ENCODE measurements at places on chromosomes 13 and 19.

DNA sequence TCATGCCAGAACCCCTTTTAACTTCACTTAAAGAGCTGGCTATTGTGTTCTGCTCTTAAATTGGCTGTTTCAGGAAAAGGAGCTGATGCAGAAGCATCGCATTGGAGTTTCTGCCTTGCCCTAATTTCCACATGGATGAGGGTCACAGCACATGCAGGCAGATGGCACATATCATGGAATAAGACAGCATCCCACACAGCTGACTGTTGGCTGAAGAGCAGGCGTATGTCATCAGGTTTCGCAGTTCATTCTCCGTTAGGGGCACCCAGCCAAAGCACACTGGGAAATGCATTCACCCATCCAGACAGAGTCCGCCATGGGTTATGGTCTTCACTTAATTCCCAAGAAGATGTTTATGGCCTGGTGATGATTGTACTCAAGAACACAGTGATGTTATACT is 572.5 kb downstream of the LIG4 start:
- DNase-seq, result no peak

DNA sequence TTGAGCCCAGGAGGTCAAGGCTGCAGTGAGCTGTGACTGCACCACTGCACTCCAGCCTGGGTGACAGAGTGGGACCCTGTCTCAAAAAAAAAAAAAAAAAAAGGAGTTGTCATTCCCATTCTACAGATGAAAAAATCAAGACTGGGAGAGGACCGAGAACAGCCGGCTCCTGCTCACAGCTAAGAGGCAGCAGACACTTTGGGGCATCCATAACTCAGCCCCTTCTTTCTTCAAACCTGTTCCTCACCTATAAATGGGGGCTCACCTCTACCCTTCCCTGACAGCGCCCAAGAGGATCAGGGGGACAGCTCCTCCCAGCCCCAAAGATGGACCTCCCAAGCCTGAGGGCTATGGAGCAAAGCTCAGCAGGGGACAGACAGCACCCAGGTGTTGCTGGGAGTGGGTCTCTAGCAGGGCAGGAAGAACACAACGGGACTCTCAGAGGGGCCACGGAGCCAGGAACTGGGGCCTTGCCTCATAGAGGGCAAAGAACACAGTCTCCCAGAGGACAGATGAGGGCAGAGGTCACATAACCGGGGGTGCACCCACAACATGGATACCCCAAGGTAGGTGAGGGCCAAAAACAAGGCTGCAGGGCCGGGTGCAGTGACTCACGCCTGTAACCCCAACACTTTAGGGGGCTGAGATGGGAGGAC is 3.4 kb upstream of the KLF16 start:
- no peak for DNase-seq

GRCh38 chr13:87524775-87525174 is 146.4 kb upstream of the SLITRK5 start:
- DNase-seq, result no peak

GRCh38 chr13:22112956-22113745 is 442.3 kb downstream of the FGF9 start:
- DNase-seq, result no peak

DNA sequence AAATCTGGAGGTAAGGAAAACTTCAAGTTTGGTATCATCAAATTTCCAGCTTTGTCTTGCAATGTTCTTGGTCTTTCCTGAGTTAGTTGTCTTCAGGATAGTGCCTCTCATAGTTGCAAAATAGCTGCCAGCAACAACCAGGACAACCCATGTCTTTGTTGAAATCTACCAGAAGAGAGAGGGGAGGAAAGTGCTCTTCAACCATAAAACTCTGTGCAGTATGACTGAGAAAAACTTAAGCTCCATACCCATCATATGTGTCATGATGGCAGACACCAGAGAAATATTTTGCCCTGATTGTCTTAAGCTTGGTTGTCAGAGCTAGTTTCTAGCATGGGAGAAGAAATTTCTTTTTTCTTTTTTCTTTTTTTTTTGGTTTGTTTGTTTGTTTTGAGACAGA is 103.3 kb downstream of the SPRY2 start:
- DNase-seq, result no peak

GRCh38 chr19:38650911-38651584 is 3.6 kb downstream of the ACTN4 start:
- DNase-seq, result peak; percentile 96

DNA sequence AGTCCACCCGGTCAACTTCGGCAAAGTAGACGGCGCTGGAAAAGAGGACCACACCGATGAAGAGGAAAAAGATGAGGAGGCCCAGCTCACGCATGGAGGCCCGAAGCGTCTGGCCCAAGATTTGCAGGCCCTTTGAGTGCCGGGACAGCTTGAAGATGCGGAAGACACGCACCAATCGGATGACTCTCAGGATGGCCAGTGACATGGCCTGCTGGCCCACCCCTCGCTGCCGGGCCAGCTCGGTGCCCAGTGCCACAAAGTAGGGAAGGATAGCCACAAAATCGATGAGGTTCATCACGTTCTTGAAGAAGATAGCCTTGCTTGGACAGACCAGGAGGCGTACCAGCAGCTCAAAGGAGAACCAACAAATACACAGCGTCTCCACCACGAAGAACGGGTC is 2.1 kb downstream of the KCNA7 start:
- DNase-seq, result no peak

GRCh38 chr13:40484101-40484800 is 182.2 kb downstream of the FOXO1 start:
- DNase-seq, result no peak

- DNase-seq, result peak; percentile 46
Observed at GRCh38 chr19:18675779-18676178, 7.7 kb upstream of the CRTC1 start.

- peak; percentile 39 for DNase-seq
Observed at GRCh38 chr19:41588497-41589209, 12.7 kb downstream of the CEACAM21 start.

DNA sequence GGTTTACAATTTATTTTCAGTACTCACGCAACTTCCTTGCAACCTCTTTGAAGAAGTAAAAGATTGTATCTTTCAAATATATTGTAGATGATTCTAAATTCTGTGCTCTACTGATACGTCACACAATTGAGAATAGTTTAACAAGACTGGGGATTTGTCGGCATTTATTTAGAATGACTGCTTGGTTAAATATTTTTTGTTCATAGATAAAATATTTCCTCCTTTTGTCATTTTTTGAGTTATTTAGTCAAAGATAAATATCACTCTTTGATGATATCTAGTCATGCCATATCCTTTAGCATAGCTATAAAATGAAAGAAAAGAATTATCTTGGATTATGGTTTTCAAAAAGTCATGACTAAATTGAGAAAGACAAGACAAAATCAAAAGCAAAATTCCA is 2747.8 kb downstream of the PCDH9 start:
- DNase-seq, result no peak

GRCh38 chr13:32087955-32088747 is 56.6 kb downstream of the FRY start:
- DNase-seq, result no peak

GRCh38 chr19:19059018-19059836 is 4.6 kb upstream of the SLC25A42 start:
- no peak for DNase-seq

GRCh38 chr19:33197591-33198000 is 3.5 kb downstream of the LRP3 start:
- no peak for DNase-seq

DNA sequence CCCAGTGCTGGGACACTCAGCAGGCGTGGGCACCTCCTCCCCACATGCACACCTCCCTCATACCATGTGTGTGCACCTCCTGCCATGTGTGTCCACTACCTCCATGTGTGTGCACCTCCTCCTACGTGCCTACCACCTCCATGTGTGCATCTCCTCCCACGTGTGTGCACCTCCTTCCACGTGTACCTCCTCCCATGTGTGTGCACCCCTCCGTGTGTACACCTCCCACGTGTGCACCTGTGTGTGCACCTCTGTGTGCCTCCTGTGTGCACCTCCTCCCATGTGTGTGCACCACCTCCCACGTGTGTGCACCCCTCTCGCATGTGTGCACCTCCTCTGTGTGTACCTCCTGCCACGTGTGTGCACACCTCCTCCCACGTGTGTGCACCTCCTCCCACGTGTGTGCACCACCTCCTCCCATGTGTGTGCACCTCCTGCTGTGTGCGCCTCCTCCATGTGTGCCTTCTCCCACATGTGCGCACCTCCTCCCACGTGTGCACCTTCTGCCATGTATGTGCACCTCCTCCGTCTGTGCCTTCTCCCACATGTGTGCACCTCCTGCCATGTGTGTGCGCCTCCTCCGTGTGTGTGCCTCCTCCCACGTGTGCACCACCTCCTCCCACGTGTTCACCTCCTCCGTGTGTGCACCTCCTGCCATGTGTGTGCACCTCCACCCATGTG is 6.1 kb upstream of the C13orf46 start:
- no peak for DNase-seq

DNA sequence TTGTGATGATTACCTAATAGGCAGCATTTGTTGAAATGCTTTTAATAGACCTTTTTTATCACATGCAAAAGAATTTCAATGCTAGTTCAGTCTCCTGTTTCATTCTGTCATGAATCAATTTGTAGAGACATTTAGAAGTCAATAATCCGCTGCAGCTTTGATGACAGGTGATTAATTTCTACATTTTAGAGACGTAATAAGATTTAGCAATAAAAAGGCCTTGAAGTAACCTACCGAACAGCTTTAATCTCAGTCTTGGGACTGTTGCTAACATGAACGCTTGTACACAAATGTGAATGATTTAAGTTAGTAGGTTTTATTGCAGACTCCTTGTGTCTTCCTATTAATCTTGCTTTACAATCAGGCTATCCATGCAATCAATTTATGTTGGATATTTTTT is 186.5 kb downstream of the MZT1 start:
- DNase-seq, result no peak

GRCh38 chr19:46860125-46860845 is 512 bp upstream of the ARHGAP35 start:
- peak; percentile 99 for DNase-seq

DNA sequence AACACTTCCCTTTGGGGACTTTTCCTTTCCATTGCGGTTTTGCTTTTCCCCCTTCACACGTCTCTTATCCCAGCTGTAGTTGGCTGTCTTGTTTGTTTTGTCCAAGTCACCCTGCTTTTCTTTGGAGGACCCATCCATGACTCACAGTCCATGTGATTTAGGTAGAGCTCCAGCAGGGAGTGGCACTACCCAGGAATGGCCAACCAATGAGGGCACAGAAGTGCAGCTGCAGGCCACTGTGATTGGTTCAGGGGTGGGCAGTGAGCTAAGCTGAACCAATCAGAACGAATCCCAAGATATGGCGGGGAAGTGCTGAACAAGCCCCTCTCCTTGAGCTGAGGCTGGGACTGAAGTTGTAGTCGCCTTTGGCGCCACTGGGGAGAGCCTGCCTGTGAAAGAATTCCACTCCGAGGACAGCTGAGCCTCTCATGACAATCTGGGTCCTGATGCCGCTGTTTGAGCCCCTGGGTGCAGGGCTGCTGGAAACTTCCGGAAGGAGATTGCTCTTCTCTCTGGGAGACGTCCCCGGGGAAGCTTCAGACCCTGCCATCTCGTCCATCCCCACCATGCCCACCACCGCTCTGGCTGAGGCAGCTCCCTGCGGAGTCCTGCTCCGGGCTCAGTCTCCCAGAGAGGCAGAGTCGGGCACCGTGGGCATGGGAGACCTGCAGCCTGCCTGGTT is 62.9 kb upstream of the URI1 start:
- peak; percentile 23 for DNase-seq
